Occipital lobe (tissue), 3 donors: ENCODE measurements at places on chromosomes 12 and 14. TPM values are rescaled to one million over a fixed set of nuclear protein-coding genes. Genes with fewer than 3 reads are reported as not detected.

PLEKHD1 gene
- 0.16 TPM for total RNA-seq

INHBC gene
- not detected for total RNA-seq

TXNDC16 gene
- 73.8 TPM for total RNA-seq

IRF9 gene
- total RNA-seq, result 20.7 TPM

CIDEB gene
- 3.4 TPM for total RNA-seq

OR9K2 gene
- 0.16 TPM for total RNA-seq

CLEC2A gene
- total RNA-seq, result not detected
